ENCODE measurements at places on chromosomes 12 and 14.

DNA sequence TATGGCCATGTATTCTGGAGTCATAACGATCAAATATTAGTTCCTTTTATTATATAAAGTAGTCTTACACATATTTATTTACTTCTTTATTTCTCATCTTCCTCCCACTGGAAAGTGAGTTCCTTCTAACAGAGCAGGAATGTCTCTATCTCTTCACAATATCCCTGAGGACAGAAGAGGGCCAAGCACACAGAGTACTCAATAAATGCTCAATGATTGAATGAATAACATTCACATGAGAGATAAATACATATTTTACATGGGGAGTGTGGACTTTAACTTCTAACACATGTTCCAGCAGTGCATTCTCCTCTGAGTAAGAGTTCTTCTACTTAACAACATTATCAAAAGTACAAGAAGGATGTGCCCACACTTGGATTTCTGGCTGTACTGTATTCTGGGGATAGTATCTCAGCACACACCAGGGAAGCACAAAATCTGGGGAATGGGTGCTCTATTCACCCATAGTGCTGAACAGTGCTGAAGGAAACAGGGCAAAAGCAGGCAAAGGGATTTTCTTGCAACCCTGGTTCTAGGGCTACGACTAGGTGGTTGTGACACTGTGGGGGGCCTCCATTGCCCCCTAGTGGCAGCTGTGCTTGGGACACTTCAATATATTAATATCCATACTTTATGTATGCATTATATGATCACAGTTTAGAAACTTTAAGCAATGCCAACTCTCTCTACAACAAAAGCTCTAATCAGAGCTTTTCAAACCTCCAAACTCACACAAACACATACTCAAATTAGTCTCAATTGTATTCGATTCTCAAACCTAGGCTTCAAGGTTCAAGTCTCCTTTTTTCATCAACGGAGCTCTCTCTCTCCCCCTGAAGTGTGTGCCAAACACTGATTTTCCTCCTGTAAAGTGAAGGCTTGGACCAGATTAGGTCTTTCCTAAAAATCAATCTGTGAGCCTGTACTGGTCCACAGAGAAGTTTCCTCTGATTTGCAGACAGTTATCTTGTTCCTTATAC lies 115.5 kb downstream of the SLC2A13 start:
- peak; percentile 12 for DNase-seq

GRCh38 chr12:93322784-93323183 lies 54.9 kb upstream of the NUDT4 start:
- no peak for DNase-seq

DNA sequence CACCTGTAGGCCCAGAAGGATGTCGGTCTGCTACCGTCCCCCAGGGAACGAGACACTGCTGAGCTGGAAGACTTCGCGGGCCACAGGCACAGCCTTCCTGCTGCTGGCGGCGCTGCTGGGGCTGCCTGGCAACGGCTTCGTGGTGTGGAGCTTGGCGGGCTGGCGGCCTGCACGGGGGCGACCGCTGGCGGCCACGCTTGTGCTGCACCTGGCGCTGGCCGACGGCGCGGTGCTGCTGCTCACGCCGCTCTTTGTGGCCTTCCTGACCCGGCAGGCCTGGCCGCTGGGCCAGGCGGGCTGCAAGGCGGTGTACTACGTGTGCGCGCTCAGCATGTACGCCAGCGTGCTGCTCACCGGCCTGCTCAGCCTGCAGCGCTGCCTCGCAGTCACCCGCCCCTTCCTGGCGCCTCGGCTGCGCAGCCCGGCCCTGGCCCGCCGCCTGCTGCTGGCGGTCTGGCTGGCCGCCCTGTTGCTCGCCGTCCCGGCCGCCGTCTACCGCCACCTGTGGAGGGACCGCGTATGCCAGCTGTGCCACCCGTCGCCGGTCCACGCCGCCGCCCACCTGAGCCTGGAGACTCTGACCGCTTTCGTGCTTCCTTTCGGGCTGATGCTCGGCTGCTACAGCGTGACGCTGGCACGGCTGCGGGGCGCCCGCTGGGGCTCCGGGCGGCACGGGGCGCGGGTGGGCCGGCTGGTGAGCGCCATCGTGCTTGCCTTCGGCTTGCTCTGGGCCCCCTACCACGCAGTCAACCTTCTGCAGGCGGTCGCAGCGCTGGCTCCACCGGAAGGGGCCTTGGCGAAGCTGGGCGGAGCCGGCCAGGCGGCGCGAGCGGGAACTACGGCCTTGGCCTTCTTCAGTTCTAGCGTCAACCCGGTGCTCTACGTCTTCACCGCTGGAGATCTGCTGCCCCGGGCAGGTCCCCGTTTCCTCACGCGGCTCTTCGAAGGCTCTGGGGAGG lies at the start of gene LTB4R:
LTB4R (plus strand) TSS at position 857 of the 959 bp plus-strand sequence. CDS start 4,150 bp downstream, outside the sequence.
- no peak for DNase-seq

GRCh38 chr12:14260011-14260993 lies 105.2 kb upstream of the ATF7IP start:
- DNase-seq, result no peak

DNA sequence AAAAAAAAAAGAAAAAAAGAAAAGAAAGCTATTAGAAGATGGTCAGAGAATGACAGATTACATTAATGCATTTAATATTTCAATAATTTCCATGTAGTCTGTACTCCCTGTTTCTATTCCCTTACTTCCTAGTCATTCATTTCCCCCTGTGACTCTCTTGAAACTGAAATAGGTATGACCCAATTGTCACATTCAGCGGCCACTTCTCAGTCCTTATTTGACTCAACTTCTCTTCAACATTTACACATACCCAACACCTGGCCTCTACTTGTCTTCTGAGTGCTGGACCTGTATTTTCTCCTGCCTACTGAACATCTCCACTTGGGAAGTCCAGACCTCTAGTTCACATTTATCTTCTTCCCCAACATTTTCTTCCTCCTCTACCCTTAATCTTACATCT lies 7.2 kb downstream of the EEA1 start:
- DNase-seq, result no peak

DNA sequence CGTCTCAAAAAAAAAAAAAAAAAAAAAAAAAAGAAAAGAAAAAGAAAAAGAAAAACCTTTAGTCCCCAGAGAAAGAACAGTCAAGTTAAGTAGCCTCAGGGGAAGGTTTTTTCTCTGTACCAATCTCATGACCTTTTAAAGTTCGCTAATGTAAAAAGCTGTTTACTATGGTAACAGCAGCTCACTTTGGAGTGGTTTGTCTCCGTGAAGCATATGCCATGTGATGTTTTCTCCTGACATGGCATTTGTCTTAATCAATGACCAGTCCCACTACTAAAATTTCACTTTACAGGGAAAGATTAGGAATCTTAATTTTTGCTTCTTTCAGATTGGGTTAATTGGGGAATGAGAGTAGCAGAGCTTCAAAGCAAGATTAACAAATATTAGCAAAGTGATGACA lies 4.3 kb downstream of the RNF212B start:
- DNase-seq, result no peak

DNA sequence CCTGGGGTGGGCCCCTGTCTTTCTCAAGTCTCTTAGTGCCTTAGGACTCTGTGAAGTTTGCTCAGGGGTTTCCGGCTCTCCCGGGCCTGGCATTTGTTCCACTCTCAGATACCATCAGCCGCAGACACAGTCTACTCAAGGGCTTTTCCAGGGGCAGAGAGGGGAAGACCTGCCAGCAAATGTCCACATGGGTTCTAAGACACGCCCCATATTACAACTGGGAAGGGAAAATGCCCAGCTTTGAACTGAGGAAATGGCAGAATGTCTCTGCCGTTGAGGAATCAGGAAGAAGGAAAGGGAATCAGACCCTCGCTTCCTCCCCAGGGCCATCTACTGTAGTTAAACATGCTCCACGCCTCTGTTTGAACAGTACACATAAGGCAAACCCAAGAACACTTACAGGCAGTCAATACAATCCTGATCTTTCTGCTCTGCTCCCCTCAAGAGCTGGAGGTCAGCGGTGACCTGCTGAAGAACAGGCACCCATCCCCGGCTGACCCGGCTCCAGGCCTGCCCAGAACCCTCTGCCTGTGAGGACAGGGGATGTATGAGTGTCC lies 7.9 kb downstream of the CCDC85C start:
- no peak for DNase-seq

DNA sequence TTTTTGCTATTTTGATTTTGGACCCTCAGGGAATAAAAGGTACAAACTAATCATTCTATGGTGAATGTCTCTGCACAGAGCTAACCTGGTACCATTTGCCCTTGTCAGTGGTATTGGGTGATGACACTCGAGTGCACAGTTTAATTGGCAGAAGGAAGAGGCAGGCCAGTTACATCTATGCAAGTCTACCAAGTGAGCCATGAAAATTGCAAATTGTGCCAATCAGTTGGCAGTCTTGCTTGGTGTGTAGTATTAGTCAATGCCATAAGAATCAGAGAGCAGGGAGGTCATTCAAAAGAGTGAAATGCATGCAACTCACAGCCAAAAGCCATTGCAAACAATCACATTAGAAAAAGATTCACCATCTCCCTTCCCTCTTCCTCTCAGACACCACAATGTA lies 479.6 kb downstream of the ADAMTS20 start:
- no peak for DNase-seq

DNA sequence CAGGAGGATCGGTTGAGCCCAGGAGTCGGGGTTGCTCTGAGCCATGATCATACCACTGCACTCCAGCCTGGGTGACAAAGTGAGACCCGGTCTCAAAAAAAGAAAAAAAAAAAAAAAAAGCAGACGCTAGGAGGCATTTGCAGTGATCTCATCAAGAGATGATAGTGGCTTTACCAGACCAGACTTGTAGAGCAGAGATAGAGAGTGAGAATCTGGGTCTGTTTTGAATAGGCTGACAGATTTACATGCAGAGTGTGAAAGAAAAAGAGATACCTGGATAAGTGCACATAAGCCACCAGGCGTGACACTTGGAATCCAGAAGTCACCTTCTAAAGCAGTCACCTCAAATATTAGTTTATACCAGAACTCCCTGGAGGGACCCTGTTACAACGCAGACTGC lies 21.1 kb upstream of the FLRT2 start:
- DNase-seq, result no peak

GRCh38 chr12:68405343-68405781 lies 73.2 kb upstream of the MDM1 start:
- no peak for DNase-seq

DNA sequence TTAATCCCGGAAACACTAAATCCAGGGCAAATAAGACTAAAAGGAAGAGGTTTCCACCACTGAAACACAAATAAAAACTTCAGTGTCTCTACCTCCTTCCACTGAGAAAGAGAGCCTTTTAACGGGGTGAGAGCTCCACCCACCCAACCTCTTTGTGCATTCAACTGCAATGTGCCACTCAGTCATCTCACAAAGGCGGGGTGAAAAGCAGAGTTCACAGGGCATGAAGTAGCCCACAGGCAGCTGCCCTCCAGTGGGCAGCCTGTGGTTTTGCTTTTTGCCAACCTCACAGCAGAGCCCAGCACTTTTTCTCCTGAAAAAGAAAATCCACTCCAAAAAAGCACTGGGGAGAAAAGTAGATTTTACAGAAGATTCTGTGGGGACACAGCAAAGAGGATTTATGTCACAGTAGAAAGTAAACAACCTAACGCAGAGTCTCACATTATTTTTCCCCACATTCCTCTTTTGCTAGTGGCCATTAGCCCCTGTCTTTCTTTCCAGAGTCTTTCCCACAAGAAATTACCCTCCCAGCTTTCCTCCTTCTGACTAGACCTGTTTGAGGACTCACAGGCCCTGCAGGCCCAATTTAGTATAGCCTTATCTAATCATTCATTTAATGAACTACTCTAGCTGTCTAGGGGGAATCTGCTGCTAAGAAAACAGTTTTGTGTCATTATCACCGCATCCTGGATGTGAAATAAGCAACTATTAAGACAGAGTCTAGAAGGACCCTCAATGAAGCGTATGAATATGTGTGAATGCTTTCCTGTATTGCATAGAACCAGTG lies 753.8 kb upstream of the FOXG1 start:
- no peak for DNase-seq

GRCh38 chr12:30188602-30189326 lies 405.0 kb upstream of the TMTC1 start:
- DNase-seq, result no peak

DNA sequence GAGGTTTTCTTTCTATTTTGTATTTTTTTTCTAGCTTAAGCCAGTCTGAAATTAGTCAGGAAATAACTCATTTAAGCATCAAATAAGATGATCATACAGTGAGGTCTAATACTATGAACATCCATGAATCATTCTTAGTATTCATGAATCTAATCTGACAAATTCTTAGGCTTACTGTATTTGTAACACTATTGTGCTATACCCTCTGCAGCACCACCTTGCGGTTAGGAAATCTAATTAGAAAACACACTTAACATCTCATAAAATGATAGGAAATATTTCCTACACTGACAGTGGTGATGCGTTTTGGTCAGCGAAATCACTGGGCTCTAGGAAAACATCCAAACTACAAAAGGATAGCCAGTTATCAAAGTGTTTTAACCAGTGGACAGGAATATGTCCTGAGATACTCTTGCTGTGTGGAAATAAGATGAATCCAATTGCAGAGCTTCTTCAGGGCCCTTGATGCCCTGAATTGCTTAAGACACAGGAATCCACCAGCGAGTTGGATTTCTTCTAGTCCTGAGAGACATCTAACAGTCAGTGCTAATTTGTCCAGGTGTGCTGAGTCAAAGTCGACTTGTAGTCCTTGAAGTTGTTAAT lies 109.3 kb upstream of the MYF6 start:
- no peak for DNase-seq

- no peak for DNase-seq
These were observed 1018.7 kb downstream of the AACS start for GRCh38 chr12:126083926-126084325.

DNA sequence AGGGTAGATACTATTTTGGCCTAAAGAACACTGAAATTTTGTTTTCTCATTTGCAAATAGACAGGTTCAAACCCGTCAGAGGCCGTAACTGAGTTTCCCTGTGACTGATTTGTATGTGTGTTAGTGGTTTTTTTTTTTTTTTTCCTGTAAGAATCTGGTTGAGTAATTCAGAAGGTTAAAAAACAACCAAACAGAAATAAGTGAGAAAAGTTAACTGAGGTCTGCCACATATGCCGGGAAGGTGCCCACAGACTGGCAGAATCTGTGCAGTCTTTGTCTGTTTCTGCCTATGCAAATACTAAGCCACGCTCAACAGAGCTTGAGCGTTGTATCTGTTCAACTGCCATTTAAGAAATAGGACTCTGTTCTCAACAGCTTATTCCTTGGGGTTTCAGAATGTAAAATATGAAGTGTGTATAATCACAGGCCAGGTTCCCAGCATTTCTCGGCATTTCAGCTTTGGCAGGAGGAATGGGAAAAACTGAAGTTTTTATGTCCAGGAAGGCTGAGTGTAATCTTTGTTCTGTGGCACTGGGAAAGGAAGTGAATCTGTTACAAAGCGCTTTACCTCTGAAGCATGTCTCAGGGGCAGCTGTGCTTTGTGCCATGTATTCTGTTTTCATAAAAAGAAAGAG lies 181.9 kb downstream of the PRKCH start:
- peak; percentile 26 for DNase-seq

GRCh38 chr14:104601786-104602185 lies 2.8 kb downstream of the TMEM179 start:
- no peak for DNase-seq

- DNase-seq, result no peak
These were observed 6.3 kb downstream of the FBXL14 start for GRCh38 chr12:1587927-1588574.
